Mucosa of descending colon (tissue), 3 donors: ENCODE measurements at places on chromosomes 13 and 19. TPM values are rescaled to one million over a fixed set of nuclear protein-coding genes. Genes with fewer than 3 reads are reported as not detected.

The KCTD12 gene
- 62.0 TPM for total RNA-seq

The GRK1 gene
- total RNA-seq = 0.19 TPM

The KLK11 gene
- total RNA-seq = 0.72 TPM

The SYNGR4 gene
- total RNA-seq = not detected

The ZNF708 gene
- 7.5 TPM for total RNA-seq

The CEACAM20 gene
- not detected for total RNA-seq

The GGN gene
- 0.20 TPM for total RNA-seq

The IRS2 gene
- 23.7 TPM for total RNA-seq

The PSG1 gene
- not detected for total RNA-seq

The GPC6 gene
- 7.5 TPM for total RNA-seq

The ZNF841 gene
- total RNA-seq = 20.1 TPM

The PABPC3 gene
- total RNA-seq = 0.17 TPM

The CPAMD8 gene
- 2.3 TPM for total RNA-seq
